ENCODE measurements at places on chromosomes 1 and 21. TPM values are rescaled to one million over a fixed set of nuclear protein-coding genes. Genes with fewer than 3 reads are reported as not detected.
A peak's percentile ranks its signal among the peaks of the same experiment; 100 is the strongest.

DNA sequence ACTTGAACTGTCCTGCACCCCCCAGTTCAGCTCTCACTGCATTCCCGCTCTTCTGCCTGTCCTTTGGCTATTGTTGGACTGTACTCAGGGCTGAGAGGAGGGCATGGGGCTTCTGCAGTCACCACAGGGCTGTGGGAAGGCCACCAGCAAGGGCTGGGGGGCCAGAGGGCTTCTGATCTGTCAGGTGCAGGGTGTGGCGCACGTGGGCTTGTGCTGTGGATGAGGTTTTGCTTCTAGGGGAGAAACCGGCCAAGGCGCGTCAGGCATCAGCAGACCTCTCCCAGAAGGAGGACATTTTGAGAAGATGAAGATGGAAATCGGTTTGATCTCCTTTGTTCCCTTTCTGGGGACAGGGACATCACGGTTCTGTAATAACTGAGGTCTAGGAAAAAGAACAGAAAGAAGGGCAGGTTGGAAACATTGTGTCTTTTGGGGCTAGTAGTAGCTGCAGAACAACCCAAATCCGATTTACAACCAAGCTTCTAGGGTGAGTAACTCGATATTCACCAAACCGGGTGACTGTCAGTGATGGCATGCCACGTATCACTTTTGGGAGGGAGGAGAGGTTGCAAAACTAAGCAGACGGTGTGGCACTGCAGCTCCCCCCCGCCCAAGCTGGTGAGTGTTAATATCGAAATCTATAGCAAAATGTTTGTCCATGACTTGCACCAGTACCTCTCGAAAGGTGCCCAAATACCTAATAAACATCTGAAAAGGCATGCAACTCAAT lies 40.9 kb downstream of the AGPAT3 start:
- H3K4me3 ChIP-seq = no peak overlapping the region
- H3K36me3 ChIP-seq = no peaks in the 10 kb centered on the region
- DNase-seq = no peak
- H3K27me3 ChIP-seq = no peaks in the 10 kb centered on the region

DNA sequence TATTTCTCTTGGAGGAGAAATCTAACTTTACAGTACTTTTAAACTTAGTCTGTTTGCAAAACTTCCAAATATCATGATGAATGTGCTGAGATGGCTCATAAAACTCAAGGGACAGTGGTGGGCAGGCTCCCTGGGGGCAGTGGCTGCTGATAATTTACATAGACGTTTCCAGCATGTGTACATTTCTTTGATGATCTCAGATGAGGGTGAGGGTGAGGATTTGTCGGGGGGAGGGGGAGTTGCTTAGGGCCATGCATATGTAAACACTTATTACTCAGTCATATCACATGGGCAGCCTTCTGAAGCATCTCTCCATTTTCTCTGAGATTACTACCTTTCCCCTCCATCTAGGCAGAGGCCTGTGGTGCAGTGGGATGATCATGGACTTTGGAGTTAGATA lies 152.9 kb upstream of the HMGB4 start:
- H3K36me3 ChIP-seq = no peaks in the 10 kb centered on the region
- no peak overlapping the region for H3K4me3 ChIP-seq
- no peaks in the 10 kb centered on the region for H3K4me1 ChIP-seq

DNA sequence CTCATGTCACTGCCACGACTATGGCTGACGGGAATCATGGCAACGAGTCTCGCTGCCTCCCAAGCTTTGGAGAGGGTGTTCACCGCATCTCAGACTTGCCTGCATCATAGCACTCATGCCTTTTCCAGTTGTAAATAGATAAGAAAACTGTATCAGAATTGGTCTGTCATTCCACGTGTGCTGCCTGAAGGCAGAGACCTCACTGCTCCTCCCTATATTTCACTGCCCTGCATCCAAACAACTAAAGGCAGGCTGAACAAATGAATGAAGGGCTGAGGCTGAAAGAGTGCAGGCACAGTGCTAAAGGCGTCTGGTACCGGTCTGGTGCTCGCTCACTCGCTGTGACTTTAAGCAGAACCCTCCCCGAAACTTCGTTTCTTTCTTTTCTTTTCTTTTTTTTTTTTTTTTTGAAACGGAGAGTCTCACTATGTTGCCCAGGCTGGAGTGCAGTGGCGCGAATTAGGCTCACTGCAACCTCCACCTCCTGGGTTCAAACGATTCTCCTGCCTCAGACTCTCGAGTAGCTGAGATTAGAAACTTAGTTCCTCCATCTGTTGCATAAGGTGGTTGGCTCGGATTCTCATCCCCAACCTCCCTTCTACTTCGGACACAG lies 542 bp downstream of the EIF2B3 start:
- H3K27me3 ChIP-seq = no peaks in the 10 kb centered on the region
- peak overlapping the region; percentile 77 for H3K4me3 ChIP-seq
- H3K4me1 ChIP-seq = peaks cover 13% of the 10 kb centered on the region

GRCh38 chr1:1068517-1069055 lies 5.5 kb downstream of the RNF223 start:
- H3K27ac ChIP-seq = peak overlapping the region; percentile 73
- no peaks in the 10 kb centered on the region for H3K36me3 ChIP-seq
- peak; percentile 61 for DNase-seq
- no peaks in the 10 kb centered on the region for H3K27me3 ChIP-seq
- peaks cover 4% of the 10 kb centered on the region for H3K4me1 ChIP-seq
- peak overlapping the region; percentile 26 for H3K4me3 ChIP-seq

DNA sequence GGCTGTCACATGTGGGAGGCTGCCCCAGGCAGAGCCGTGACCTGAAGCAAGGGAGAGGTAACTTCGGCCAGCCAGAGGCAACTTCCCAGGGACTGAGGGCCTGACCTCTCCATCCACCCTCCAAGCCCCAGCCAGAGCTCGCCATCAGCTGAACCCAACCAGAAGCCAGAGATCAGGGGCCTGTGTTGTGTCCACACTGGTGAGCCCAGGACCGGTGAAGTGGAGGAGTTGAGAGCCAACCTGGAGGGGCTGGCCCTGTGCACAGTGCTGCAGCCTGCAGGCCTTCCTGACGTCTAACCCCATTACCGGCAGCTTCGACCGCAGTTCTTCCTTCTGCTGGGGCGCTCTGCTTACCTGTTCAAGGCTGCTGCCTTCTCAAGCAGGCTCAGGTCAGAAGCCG lies 19.6 kb upstream of the PDE9A start:
- H3K27me3 ChIP-seq = no peaks in the 10 kb centered on the region
- H3K27ac ChIP-seq = no peak overlapping the region
- no peak overlapping the region for H3K4me3 ChIP-seq
- H3K36me3 ChIP-seq = no peaks in the 10 kb centered on the region
- peaks cover 11% of the 10 kb centered on the region for H3K4me1 ChIP-seq

DNA sequence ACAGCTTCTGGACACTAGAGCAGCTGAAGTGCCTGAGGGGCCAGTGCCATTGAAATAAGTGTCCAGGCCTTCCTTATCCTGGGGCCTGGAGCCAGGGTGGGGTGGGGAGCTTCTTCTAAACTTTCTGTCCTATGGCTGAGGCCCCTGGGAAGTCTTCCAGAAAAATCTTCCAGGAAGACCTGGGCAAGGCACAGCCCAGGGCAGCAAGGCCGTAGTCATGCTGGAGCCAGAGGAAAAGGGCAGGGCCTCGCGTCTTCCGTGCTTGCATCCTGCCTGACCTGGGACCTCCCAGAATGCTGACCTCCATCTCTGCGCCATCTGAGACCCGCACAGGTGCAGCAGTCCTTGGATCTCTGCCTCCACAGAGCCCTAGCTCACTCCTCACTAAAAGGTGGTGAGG lies 96.7 kb upstream of the SLC44A3 start:
- no peak overlapping the region for H3K27ac ChIP-seq

- no peak overlapping the region for H3K4me3 ChIP-seq
- H3K27me3 ChIP-seq = no peaks in the 10 kb centered on the region
- no peaks in the 10 kb centered on the region for H3K36me3 ChIP-seq
- no peak overlapping the region for H3K27ac ChIP-seq
- no peak for DNase-seq
Observed at GRCh38 chr1:50095716-50096115, 13.0 kb upstream of the ELAVL4 start.

GRCh38 chr1:60863131-60863530 lies 219.2 kb upstream of the NFIA start:
- no peak for DNase-seq
- H3K4me1 ChIP-seq = no peaks in the 10 kb centered on the region
- no peaks in the 10 kb centered on the region for H3K36me3 ChIP-seq
- no peak overlapping the region for H3K27ac ChIP-seq

GRCh38 chr1:180652792-180653191 lies 21.0 kb downstream of the XPR1 start:
- H3K36me3 ChIP-seq = no peaks in the 10 kb centered on the region
- no peak overlapping the region for H3K27ac ChIP-seq
- no peaks in the 10 kb centered on the region for H3K4me1 ChIP-seq
- H3K27me3 ChIP-seq = no peaks in the 10 kb centered on the region

GRCh38 chr1:75952016-75952415 lies 19.8 kb upstream of the ASB17 start:
- H3K27ac ChIP-seq = no peak overlapping the region
- no peaks in the 10 kb centered on the region for H3K4me1 ChIP-seq
- H3K36me3 ChIP-seq = no peaks in the 10 kb centered on the region
- H3K27me3 ChIP-seq = no peaks in the 10 kb centered on the region
- no peak for DNase-seq

GRCh38 chr1:5836776-5837440 lies 155.3 kb downstream of the NPHP4 start:
- no peaks in the 10 kb centered on the region for H3K36me3 ChIP-seq
- no peaks in the 10 kb centered on the region for H3K4me1 ChIP-seq
- no peaks in the 10 kb centered on the region for H3K27me3 ChIP-seq
- DNase-seq = no peak

GRCh38 chr1:239368436-239369109 lies 17.8 kb upstream of the CHRM3 start:
- H3K4me3 ChIP-seq = no peak overlapping the region
- DNase-seq = no peak
- H3K36me3 ChIP-seq = no peaks in the 10 kb centered on the region
- no peaks in the 10 kb centered on the region for H3K27me3 ChIP-seq
- H3K4me1 ChIP-seq = no peaks in the 10 kb centered on the region
- no peak overlapping the region for H3K27ac ChIP-seq

- DNase-seq = no peak
- no peaks in the 10 kb centered on the region for H3K4me1 ChIP-seq
- H3K27ac ChIP-seq = no peak overlapping the region
- no peaks in the 10 kb centered on the region for H3K27me3 ChIP-seq
- H3K36me3 ChIP-seq = peaks cover 21% of the 10 kb centered on the region
Observed at GRCh38 chr1:201966171-201966570, 10.9 kb downstream of the TIMM17A start.

GRCh38 chr1:18740617-18741016 lies 110.0 kb downstream of the PAX7 start:
- no peak overlapping the region for H3K27ac ChIP-seq
- H3K4me3 ChIP-seq = no peak overlapping the region
- H3K36me3 ChIP-seq = no peaks in the 10 kb centered on the region
- H3K27me3 ChIP-seq = no peaks in the 10 kb centered on the region

DNA sequence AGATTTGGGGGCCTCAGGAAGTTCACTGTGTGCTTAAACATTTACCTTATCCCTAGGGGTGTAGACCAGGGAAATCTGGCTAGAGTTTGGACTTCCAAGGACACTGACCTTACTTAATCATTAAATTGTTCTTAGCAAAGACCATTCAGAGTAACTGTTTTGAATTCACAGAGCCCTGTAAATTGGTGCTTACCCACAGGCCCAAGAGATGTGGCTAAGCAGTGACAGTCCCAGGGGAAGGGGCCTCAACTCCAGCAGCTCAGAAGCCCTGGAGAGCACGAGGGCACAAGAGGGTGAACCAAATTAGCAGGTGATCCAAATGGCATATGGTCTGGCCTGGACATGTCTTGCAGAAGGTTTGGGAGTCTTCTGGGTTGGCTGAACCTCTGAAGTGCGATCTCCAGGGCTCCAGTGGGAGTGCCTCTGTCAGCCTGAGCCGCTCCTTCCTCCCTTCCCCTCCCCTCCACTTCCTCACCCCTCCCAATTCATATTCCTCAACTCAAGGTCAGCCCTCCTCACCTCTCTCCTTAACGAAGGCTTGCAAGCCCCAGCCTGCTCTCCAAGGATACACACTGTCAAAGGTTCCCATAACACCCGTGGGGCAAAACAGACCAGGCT lies 4.3 kb downstream of the PAQR7 start:
- H3K36me3 ChIP-seq = no peaks in the 10 kb centered on the region
- peaks cover 11% of the 10 kb centered on the region for H3K4me1 ChIP-seq
- H3K27me3 ChIP-seq = no peaks in the 10 kb centered on the region
- H3K27ac ChIP-seq = no peak overlapping the region

The FBXO2 gene
- 1.4 TPM for total RNA-seq

The MTARC1 gene
- 1.1 TPM for total RNA-seq

The C1orf226 gene
- 0.24 TPM for total RNA-seq

The PLCH2 gene
- 10.1 TPM for total RNA-seq

The SPRR2F gene
- total RNA-seq = not detected

The FLAD1 gene
- total RNA-seq = 24.4 TPM

The CCDC27 gene
- total RNA-seq = not detected

The DIRAS3 gene
- total RNA-seq = not detected

The CA6 gene
- 0.49 TPM for total RNA-seq

The PPIAL4G gene
- 4.6 TPM for total RNA-seq

The FNDC5 gene
- total RNA-seq = not detected
